ENCODE measurements at places on chromosomes 12 and 14.

GRCh38 chr12:125999628-126000027, 934.4 kb downstream of the AACS start:
- DNase-seq, result no peak

- DNase-seq, result no peak
Measured at GRCh38 chr14:95526483-95527386, 8.1 kb upstream of the GLRX5 start.

GRCh38 chr12:20474443-20474842, 106.1 kb downstream of the PDE3A start:
- no peak for DNase-seq

- DNase-seq, result no peak
Measured at GRCh38 chr12:130954544-130954831, 781 bp downstream of the ADGRD1 start.

DNA sequence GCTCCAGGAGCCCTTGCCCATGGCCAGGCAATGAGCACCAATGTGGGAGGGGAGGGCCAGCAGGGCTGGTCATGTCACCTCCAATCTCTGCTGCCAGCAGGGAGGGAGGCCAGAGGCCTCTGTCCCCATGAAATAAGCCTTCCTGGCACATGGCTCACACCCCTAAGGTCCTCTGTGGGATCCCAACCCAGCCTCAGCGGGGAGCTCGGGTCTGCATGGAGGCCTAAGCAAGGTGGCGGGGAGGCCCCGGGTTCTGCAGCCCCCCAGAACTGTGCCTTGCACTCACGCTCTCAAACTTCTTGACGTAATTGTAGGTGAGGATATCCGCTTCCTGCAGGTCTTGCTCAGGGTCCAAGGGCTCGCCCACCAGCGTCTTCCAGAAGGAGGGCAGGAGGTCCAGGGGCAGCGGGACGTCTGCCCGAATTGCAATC, 41.7 kb downstream of the TRAFD1 start:
- no peak for DNase-seq

Measured in CD4-positive, CD25-positive, alpha-beta regulatory T cell (primary cell).